Progenitor cell of endocrine pancreas (in vitro differentiated cells): ENCODE measurements at places on chromosomes 16 and 17. TPM values are rescaled to one million over a fixed set of nuclear protein-coding genes. Genes with fewer than 3 reads are reported as not detected.

The MILR1 gene
- total RNA-seq = not detected in 2 replicates

GRCh38 chr16:72324578-72324977, 152.6 kb upstream of the PMFBP1 start:
- H3K27ac ChIP-seq = no peak overlapping the region
- no peaks in the 10 kb centered on the region for H3K27me3 ChIP-seq
- DNase-seq = no peak
- no peak overlapping the region for H3K4me3 ChIP-seq

DNA sequence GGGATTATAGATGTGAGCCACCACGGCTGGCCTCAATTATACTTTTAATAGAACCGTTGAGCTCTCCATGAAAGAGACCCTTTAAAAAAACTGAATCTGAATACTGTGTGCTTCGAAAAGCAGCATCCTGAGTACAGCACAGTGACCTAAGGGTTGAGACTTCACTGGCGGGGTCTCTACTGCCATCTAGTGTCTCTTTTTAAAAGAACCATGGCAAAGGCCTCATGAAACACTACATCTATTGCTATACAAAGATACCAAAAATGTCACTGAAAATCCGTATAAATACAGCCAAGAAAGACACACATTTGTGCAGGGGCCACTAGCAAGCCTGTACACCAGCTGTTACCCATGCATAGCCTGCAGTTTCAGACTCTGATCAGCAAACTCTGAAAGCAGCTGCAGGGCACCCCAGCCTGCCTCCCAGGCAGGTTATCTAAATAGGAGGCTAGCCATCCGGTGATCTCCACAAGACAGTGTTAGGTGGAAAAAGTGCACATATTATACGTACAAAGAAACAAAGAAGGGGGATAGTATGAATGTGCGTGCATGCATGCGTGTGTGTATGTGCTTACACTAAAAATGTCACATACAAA, 35.3 kb downstream of the NPLOC4 start:
- H3K27me3 ChIP-seq = no peaks in the 10 kb centered on the region
- H3K36me3 ChIP-seq = peaks cover 13% of the 10 kb centered on the region
- H3K4me1 ChIP-seq = no peaks in the 10 kb centered on the region
- no peak overlapping the region for H3K4me3 ChIP-seq
- no peak overlapping the region for H3K27ac ChIP-seq

DNA sequence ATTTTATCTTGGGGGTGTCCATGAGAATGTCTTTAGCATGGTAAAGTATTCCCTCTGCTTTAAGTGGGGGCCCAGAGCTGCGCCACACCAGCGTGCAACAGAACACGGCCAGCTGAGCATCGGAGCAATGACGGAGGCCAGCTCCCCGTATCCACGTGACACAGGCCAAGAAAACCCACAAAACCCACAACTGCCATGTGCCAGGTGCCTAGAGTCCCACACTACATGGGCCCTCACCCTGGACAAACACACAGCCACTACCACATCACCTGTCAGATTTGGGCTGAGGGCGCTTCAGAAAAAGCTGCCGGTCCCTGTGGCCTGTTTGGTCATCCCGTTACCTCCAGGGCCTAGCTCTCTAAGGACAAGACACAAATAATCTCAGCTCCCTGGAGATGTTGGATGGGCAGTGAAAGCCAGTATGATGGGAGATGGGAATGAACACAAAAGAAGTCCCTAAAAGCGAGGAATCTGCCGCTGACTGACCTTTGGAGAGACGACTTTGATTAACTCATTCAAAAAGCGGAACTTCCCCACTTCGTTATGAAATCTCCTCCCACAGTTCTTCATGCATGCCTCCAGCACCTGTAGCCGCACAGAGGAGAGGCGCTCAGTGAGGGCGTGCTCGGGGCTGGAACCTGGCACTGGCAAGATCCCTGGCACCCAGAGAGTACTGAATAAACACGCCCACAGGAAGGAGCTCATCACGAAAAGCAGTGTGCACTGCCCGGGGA, 17.1 kb downstream of the GGA3 start:
- H3K36me3 ChIP-seq = peaks cover 13% of the 10 kb centered on the region
- H3K4me1 ChIP-seq = no peaks in the 10 kb centered on the region
- DNase-seq = no peak
- H3K27ac ChIP-seq = no peak overlapping the region
- no peak overlapping the region for H3K4me3 ChIP-seq
